CD8-positive, alpha-beta memory T cell (primary cell): ENCODE measurements at places on chromosomes 3 and 15.
A peak's percentile ranks its signal among the peaks of the same experiment; 100 is the strongest.

DNA sequence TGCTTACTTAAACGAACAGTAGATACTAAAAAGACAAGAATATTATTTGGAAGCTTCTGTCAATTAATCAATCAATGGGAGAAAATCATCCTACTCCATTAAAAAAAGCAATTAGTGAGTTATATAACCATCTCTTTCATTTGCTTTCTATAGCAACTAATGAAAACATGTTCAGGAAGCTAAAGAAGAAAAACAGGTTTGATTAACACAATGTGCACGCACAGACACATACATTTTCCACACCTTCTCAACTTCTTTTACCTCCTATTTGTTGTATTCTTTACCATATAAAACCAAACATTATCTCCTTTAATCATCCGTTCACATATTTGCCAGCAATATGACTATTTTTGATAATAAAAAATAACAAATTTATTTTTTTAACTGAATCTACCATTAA lies 111.3 kb downstream of the GBE1 start:
- no peak overlapping the region for H3K27ac ChIP-seq
- no peaks in the 10 kb centered on the region for H3K27me3 ChIP-seq
- H3K4me1 ChIP-seq = no peaks in the 10 kb centered on the region
- no peaks in the 10 kb centered on the region for H3K36me3 ChIP-seq

DNA sequence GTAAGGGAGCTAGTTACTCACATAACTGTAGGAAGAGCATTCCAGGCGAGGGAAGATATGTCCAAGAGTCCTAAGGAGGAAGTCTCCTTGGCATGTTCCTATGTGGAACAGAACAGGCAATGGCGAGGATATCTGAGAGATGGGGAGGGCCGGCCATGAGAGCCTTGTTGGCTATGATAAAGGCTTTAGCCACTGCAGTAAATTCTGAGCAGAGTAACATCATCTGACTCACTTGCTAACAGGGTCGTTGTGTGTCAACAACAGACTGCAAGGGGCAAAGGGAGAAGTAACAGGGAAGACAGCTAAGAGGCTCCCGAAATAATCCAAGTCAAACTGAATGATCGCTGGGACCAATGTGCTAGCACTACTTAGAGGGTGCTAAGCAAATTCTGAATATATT lies 21.6 kb downstream of the SFMBT1 start:
- no peak overlapping the region for H3K4me3 ChIP-seq
- no peak for DNase-seq
- H3K36me3 ChIP-seq = no peaks in the 10 kb centered on the region
- no peaks in the 10 kb centered on the region for H3K27me3 ChIP-seq
- H3K27ac ChIP-seq = no peak overlapping the region

DNA sequence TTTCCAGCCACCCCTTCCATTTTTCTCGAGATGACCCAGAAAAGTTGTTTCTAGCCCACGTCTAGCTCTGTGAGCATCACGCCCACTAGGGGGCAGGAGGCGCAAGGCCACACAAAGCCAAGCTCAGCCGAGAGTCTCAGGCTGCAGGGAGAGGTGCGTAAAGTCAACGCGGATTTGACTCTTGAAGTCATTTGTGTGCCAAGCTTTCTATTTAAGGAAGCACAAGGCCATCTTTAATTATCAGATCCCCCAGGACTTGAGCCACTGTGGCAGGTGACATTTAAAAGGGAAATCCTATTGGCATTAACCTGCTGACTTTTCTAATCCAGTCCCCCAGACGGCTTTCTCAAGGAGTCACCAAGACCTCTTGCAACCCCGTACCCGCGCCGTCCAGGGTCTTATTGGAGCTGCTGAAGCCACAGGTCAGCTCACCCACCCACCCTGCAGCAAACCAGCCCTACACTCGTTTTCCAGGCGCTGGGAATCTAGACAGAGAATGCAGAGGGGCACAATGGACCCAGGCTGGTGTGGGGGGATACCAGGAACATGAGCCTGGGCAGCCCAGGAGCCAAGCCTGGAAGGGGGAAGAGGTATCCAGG lies 62.1 kb downstream of the CAPN7 start:
- H3K4me3 ChIP-seq = no peak overlapping the region
- H3K36me3 ChIP-seq = no peaks in the 10 kb centered on the region
- no peak overlapping the region for H3K27ac ChIP-seq
- peak; percentile 77 for DNase-seq
- no peaks in the 10 kb centered on the region for H3K27me3 ChIP-seq

DNA sequence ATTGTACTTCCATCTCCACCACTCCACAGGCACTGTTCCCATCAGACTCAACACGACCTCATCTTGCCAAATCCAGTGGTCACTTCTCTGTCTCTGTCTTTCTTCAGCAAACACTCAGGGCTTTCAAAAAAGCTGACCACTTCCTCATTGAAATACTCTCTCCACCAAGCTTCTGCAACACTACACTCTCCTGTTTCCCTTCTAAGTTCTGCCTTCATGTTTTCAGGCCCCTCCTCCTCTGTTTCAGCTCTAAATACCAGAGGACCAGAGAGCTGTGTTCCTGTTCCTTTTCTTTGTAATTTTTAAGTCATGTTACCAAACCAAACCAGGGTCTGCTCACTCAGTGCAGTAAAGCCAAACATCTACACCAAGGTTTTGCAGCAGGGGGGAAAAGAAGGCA lies 33.8 kb upstream of the ACP3 start:
- H3K4me3 ChIP-seq = no peak overlapping the region
- no peak for DNase-seq
- H3K27ac ChIP-seq = no peak overlapping the region
- H3K36me3 ChIP-seq = no peaks in the 10 kb centered on the region
- no peaks in the 10 kb centered on the region for H3K27me3 ChIP-seq
- H3K4me1 ChIP-seq = no peaks in the 10 kb centered on the region
